ENCODE measurements at places on chromosomes 7 and 10.

- no peak for DNase-seq
Observed at GRCh38 chr10:44864051-44864450, 47.1 kb upstream of the TMEM72 start.

GRCh38 chr7:10121631-10122030 lies 852.0 kb upstream of the PHF14 start:
- DNase-seq = no peak

DNA sequence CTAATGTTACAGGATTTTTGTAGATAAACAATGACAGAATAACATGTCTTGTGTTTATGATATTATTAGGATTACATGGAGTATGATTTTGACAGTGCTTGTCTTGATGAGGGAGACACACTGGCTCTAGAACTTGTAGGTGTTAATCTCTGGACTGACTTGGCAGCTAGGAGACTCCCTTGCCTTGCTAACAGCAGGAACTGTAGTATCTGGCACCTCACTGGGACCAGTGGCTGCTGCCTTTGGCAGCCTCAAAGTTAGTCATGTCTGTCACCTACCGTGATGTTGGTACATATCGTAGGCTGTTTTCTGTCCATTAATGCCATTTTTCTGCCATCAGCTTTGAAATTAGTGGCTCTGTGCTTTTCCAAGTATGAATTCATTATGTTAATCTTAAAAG lies 261.5 kb downstream of the CDK14 start:
- no peak for DNase-seq

- DNase-seq = no peak
Observed at GRCh38 chr10:7255517-7255916, 155.3 kb downstream of the SFMBT2 start.

DNA sequence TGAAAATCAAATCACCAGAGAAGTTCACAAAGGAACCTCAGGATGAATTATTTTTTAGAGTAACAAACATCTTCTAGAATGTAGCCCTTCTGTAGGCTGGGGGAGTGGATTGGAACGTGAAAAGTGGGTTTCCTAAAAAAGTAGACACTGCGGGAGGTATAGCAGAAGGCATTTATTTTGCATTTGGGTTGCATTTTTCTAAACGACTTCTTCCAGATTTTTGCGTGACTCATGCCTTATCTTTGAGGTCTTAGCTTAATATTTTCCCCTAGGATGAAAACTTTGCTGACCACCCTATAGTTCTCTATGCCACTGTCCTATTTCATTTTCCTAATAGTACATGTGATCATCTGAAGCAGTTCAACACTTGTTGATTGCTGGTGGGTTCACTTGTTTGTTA lies 112.7 kb upstream of the JCAD start:
- no peak for DNase-seq

DNA sequence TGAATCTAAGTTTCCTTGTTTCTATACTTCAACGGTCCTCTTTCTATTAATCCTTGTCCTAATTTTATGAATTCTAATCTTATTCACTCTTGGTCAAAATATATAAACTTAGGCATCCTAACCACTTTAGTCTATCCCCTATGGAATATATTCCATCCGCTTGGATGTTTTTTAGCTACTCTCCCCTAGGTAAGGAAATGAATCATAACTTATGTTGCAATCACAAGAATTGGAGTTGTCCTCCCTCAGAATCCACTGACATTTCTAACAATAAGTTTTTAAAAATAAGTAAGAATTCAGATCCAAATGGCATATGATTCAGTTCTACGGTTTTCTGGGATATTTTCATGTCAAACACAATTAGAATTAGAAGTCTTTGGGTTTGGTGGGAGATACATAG lies 1081.6 kb downstream of the SORCS1 start:
- no peak for DNase-seq

Measured in effector memory CD8-positive, alpha-beta T cell (primary cell).